ENCODE measurements at places on chromosomes 4 and X. TPM values are rescaled to one million over a fixed set of nuclear protein-coding genes. Genes with fewer than 3 reads are reported as not detected.

ZBTB49 gene
- total RNA-seq: 4.4 TPM

HTR2C gene
- total RNA-seq: not detected

RAB40A gene
- not detected for total RNA-seq

TRIM75 gene
- not detected for total RNA-seq

ADGRG2 gene
- total RNA-seq: not detected

TMEM47 gene
- 39.6 TPM for total RNA-seq

NKX6-1 gene
- not detected for total RNA-seq

LUZP4 gene
- not detected for total RNA-seq

FRG1 gene
- total RNA-seq: 30.7 TPM

PARM1 gene
- total RNA-seq: 2.4 TPM

DNA sequence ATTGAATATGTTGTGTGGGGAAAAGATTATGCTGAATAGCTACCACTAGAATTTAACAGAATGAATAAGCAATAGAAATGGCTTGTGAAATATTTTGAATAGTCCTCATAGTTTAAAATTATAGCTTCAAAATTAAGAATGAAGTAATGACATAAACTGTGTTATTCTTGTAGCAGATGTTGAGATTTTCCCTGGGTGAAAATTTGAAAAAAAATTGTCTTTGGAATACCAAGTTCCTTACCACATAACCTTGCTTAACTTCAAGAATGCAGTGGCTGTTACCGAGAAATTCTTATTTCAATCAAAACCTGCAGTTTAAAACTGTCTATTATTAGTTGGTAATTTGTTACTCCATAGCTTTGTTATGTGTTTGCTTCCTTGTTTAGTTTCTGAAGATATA is 1268.6 kb downstream of the RAPGEF2 start:
- no peak for DNase-seq
- no peak overlapping the region for H3K27ac ChIP-seq
- no peaks in the 10 kb centered on the region for H3K36me3 ChIP-seq

DNA sequence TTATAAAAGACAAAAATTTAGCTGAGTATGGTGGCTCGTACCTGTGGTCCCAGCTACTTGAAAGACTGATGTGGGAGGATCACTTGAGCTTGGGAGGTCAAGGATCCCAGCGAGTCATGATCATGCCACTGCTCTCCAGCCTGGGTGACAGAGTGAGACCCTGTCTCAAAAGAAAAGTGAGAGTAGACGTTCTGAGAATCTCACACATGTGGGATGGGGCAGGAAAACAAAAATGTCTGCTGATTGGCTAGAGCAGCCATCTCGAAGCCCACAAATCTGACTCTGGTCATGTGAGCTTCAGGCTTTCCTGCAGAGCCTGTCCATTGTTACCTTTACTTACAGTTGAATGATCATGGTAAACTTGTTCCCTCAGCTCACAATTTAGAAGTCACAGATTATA is 23.1 kb upstream of the SLC9A7 start:
- H3K27ac ChIP-seq: no peak overlapping the region
- DNase-seq: no peak
- H3K27me3 ChIP-seq: no peaks in the 10 kb centered on the region
- H3K4me1 ChIP-seq: peaks cover 7% of the 10 kb centered on the region
- no peak overlapping the region for H3K4me3 ChIP-seq

DNA sequence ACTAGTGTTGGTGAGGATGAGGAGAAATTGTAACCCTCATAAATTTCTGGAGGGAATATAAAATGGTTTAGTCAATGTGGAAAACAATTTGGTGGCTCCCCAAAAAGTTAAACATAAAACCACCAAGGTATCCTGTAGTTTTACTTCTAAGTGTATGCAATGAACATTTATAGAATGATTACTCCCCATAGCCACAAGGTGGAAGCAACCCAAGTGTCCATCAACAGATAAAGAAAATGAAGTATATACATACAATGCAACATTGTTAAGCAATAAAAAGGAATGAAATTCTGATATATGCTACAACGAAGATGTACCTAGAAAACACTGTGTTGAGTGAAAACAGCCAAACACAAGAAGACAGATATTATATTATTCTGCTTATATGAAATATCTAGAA is 569.1 kb upstream of the GRID2 start:
- no peaks in the 10 kb centered on the region for H3K27me3 ChIP-seq
- H3K4me1 ChIP-seq: no peaks in the 10 kb centered on the region
- no peaks in the 10 kb centered on the region for H3K36me3 ChIP-seq
- DNase-seq: no peak

- H3K4me3 ChIP-seq: no peak overlapping the region
- no peaks in the 10 kb centered on the region for H3K36me3 ChIP-seq
- no peak overlapping the region for H3K27ac ChIP-seq
- H3K4me1 ChIP-seq: no peaks in the 10 kb centered on the region
- no peak for DNase-seq
These were observed 61.0 kb downstream of the RASGEF1B start for GRCh38 chr4:81410680-81411079.

GRCh38 chr4:7697343-7697742 is 242.3 kb downstream of the AFAP1 start:
- H3K27me3 ChIP-seq: no peaks in the 10 kb centered on the region
- no peak for DNase-seq
- no peaks in the 10 kb centered on the region for H3K36me3 ChIP-seq
- peaks cover 13% of the 10 kb centered on the region for H3K4me1 ChIP-seq

DNA sequence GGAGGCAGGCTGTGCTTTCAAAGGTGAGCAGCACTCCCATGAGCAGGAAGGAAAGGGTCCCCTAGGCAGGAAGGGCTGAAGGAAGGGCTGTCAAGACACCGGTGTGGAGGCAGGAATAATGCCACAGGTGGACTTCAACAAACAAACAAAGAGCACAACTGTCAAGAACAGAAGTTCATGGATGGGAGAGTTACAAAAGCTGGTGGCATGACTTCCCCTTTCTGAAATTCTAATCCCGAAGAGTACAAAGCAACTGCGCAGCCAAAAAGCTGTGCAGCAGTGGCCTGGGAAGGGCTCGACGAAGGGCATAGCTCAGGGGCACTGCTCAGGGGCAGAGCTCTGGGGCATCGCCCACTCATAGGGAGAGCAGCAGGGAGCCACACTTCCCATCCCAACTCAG is 582.3 kb upstream of the DIPK2B start:
- H3K27ac ChIP-seq: no peak overlapping the region
- H3K4me1 ChIP-seq: peaks cover 14% of the 10 kb centered on the region
- peaks cover 3% of the 10 kb centered on the region for H3K36me3 ChIP-seq
- H3K27me3 ChIP-seq: no peaks in the 10 kb centered on the region
- DNase-seq: no peak

DNA sequence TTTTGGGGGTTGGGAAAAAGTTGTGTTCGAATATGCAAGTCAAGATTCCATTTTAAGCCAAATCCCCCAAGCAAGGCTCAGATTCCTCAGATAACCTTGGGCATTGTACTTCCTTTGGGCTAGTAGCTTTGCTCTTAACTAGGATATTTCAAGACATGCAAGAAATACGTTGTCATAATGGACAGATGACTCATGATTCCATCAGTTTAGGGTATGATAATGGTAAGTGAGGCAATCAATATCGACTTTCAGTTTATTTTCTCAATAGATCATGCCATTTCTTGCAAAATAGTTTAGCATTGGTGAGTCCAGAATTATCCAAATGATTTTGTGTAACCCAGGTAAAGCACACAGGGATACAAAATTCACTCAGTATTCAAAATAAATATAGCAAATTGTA is 25.4 kb downstream of the CFAP299 start:
- no peak overlapping the region for H3K27ac ChIP-seq
- H3K4me1 ChIP-seq: no peaks in the 10 kb centered on the region
- H3K4me3 ChIP-seq: no peak overlapping the region
- no peaks in the 10 kb centered on the region for H3K36me3 ChIP-seq
- no peaks in the 10 kb centered on the region for H3K27me3 ChIP-seq
- DNase-seq: no peak

- H3K27me3 ChIP-seq: no peaks in the 10 kb centered on the region
- H3K4me3 ChIP-seq: no peak overlapping the region
- peak overlapping the region; percentile 77 for H3K27ac ChIP-seq
- H3K36me3 ChIP-seq: no peaks in the 10 kb centered on the region
These were observed 327.3 kb downstream of the MAPK10 start for GRCh38 chr4:86032476-86033022.

- H3K27ac ChIP-seq: no peak overlapping the region
- no peaks in the 10 kb centered on the region for H3K27me3 ChIP-seq
- DNase-seq: no peak
- no peaks in the 10 kb centered on the region for H3K36me3 ChIP-seq
These were observed 2032.8 kb downstream of the PCDH7 start for GRCh38 chr4:32752962-32753361.

DNA sequence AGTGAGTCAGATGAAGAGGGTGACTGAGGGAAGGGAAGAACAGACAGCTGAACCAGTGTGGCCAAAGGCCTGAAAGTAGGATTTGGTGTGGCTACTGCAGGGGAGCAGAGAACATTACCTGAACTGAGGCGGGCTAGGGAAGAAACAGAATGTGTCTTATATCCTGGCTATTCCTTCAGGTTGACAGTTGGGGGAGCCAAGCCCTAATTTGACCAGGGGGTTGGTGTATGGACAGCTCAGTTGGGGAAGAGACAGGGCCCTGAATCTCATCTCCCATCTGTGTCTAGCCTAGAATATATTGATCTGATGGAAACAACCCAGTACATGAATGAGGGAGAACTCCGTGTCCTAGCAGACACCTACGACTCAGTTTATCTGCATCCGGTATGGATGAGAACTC is 4.2 kb downstream of the HDAC6 start:
- H3K27ac ChIP-seq: no peak overlapping the region
- no peaks in the 10 kb centered on the region for H3K36me3 ChIP-seq
- no peak for DNase-seq
- no peak overlapping the region for H3K4me3 ChIP-seq

DNA sequence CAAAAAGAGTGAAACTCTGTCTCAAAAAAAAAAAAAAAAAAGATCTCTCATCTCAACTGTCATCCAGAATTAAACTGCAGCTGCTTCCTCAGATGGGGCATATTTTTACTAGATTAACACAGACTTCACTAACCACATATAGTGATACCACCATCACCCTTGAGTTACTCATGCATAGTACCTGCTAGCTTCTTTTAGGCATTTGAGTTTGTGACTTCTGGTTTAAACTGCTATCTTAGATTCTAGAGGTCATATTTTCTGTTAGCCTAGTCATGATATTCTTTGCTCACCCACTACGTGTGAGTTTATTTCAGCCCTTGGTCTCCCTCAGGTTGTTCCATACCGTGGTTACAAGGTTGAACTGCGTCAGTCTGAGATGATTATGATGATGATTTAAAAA is 154.9 kb upstream of the BMP3 start:
- no peak for DNase-seq
- no peaks in the 10 kb centered on the region for H3K36me3 ChIP-seq
- no peak overlapping the region for H3K4me3 ChIP-seq
- H3K27me3 ChIP-seq: no peaks in the 10 kb centered on the region
- H3K27ac ChIP-seq: no peak overlapping the region
- H3K4me1 ChIP-seq: no peaks in the 10 kb centered on the region

DNA sequence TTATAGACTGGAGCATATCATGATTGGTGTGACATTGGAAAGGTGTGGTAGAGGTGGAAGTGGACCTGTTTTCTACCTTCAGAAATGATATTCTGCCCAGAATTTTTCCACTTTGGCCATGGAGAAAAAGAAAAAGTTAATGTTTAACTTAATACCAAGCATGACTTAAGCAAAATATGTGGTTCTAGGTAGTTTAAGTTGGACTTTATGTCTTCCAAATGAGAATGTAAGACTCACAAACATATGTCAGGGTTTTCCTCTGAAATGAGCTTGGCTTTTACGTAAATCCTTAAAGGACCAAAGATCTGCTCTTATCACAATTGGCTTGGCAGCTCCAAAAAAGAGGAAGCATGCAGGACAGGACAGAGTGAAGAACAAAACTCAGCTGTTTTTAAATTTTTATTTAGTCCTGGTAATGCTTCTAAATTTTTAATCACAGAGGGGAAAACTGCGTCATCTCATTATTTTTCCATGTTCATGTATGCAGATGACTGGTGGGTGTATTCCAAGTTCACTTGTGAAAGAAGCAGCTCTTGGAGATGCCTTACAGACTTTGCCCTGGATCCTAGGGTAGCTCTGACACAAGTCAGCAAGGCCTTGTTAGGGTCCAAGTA is 98.2 kb downstream of the ANK2 start:
- no peak overlapping the region for H3K4me3 ChIP-seq
- no peak for DNase-seq
- H3K27ac ChIP-seq: no peak overlapping the region
- peaks cover 4% of the 10 kb centered on the region for H3K4me1 ChIP-seq
- no peaks in the 10 kb centered on the region for H3K27me3 ChIP-seq
- H3K36me3 ChIP-seq: no peaks in the 10 kb centered on the region

GRCh38 chr4:36043901-36044300 is 200.4 kb downstream of the ARAP2 start:
- no peaks in the 10 kb centered on the region for H3K36me3 ChIP-seq
- no peak overlapping the region for H3K27ac ChIP-seq
- no peaks in the 10 kb centered on the region for H3K27me3 ChIP-seq
- H3K4me1 ChIP-seq: no peaks in the 10 kb centered on the region
- peak; percentile 63 for DNase-seq
- no peak overlapping the region for H3K4me3 ChIP-seq

- H3K27ac ChIP-seq: no peak overlapping the region
- no peaks in the 10 kb centered on the region for H3K36me3 ChIP-seq
- no peak overlapping the region for H3K4me3 ChIP-seq
- DNase-seq: no peak
These were observed 118.3 kb upstream of the ATOH1 start for GRCh38 chr4:93710101-93710846.

GRCh38 chr4:113684534-113685091 is 76.9 kb downstream of the CAMK2D start:
- H3K27me3 ChIP-seq: no peaks in the 10 kb centered on the region
- peaks cover 27% of the 10 kb centered on the region for H3K4me1 ChIP-seq
- peak overlapping the region; percentile 27 for H3K27ac ChIP-seq
- peak; percentile 67 for DNase-seq
- H3K36me3 ChIP-seq: no peaks in the 10 kb centered on the region

GRCh38 chrX:54798137-54798536 is at the start of gene ITIH6:
TSS of gene ITIH6 (minus strand) at chrX:54798255. CDS start at chrX:54798210, 45 bp downstream.
- no peak within 1 kb of the TSS for H3K27ac ChIP-seq
- no peaks in the 10 kb centered on the region for H3K36me3 ChIP-seq
- DNase-seq: no peak
- no peak within 1 kb of the TSS for H3K4me3 ChIP-seq
- no peaks in the 10 kb centered on the region for H3K4me1 ChIP-seq

DNA sequence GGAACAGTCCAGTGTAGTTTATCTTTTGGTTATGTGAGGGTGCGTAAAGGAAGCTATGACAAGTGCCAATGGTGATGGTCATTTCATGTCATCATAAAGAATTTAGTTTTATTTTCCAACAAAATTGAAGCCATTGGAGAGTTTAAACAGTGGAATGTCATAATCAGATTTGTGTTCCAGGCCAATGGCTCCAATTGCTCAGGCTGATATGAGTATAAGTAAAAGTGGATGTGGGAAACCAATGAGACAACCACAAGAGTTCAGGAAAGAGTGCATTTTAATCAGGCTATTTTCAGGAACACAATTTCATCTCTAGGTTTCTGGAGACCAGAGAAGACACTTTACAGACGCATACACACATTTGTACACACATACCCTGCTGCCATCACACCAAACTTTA is 20.7 kb downstream of the SPANXC start:
- peak; percentile 38 for DNase-seq
- no peaks in the 10 kb centered on the region for H3K27me3 ChIP-seq
- no peaks in the 10 kb centered on the region for H3K36me3 ChIP-seq
- peak overlapping the region; percentile 23 for H3K4me3 ChIP-seq
- peaks cover 11% of the 10 kb centered on the region for H3K4me1 ChIP-seq

Data from astrocyte (in vitro differentiated cells and primary cell).